SK-N-SH (cell line): ENCODE measurements at places on chromosomes 4 and X.
A peak's percentile ranks its signal among the peaks of the same experiment; 100 is the strongest.

GRCh38 chr4:55763996-55764395 is 55.6 kb upstream of the EXOC1L start:
- DNase-seq, result no peak

- no peak for DNase-seq
These were observed 12.1 kb downstream of the TIGD2 start for GRCh38 chr4:89123451-89123851.

- no peak for DNase-seq
These were observed 4.0 kb downstream of the JAKMIP1 start for GRCh38 chr4:6196324-6196723.

DNA sequence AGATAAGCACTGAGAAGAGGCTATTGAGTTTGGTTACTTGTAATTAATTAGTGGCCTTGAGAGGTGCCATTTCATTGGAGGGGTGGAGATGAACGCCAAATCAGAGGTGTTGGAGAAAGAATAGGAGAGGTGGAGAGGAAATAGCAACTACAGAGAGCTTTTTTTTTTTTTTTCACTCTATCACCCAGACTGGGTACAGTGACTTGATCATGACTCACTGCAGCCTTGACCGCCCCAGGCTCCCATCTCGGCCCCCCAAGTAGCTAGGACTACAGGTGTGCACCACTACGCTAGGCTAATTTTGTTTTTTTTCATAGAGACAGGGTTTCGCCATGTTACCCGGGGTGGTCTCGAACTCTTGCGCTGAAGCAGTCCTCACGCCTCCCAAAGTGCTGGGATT is 5.2 kb downstream of the NHS start:
- no peak for DNase-seq

GRCh38 chr4:169253113-169253671 is 17.6 kb downstream of the SH3RF1 start:
- DNase-seq, result no peak

- no peak for DNase-seq
These were observed 976.4 kb upstream of the FTHL17 start for GRCh38 chrX:32048285-32048684.

DNA sequence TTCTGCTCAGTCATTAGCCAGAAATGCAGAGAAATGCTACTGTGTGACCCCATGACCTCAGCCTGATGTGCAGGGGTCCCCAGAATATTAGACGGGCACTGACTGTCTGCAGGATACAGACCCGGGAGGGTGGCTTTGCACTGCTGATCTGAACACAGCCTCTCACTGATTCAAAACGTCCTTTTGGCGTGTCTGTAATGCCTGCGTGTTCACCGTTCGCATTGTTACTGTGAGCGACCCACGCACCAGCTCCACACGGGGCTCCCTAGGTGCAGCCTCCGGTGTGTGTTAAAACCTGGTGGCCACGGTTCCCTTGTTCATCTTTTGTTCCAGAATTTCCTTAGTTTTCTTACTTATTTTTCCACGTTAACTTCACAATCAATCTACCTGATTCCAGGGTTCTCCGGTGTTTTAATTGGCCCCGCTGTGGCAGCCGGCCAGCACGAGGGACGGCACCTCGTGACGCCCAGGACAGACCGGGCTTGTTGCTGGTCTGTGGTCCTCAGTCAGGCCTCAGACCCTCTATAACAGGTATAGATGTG is 32.0 kb upstream of the SPON2 start:
- peak; percentile 27 for DNase-seq

DNA sequence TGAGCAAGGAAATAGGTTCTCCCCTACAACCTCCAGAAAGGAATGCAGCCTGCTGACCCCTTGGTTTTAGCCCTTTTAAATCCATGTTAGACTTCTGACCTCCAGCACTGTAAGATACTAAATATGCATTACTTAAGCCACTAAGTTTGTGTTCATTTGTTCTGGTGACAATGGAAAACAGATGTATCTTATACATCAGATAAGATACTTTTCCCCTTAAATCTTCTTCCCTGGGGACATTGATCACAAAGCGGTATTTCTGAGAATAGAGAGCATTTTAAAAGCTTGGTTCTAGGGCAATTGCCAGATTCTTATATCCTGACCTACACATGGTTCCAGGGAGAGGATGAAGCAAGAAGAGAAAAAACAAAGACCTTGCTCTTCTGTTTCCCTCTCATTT is 6.5 kb upstream of the TMEM184C start:
- DNase-seq, result peak; percentile 10

GRCh38 chr4:14049946-14050345 is 422.4 kb upstream of the BOD1L1 start:
- no peak for DNase-seq

- no peak for DNase-seq
These were observed 21.9 kb upstream of the SCRG1 start for GRCh38 chr4:173420801-173421200.

DNA sequence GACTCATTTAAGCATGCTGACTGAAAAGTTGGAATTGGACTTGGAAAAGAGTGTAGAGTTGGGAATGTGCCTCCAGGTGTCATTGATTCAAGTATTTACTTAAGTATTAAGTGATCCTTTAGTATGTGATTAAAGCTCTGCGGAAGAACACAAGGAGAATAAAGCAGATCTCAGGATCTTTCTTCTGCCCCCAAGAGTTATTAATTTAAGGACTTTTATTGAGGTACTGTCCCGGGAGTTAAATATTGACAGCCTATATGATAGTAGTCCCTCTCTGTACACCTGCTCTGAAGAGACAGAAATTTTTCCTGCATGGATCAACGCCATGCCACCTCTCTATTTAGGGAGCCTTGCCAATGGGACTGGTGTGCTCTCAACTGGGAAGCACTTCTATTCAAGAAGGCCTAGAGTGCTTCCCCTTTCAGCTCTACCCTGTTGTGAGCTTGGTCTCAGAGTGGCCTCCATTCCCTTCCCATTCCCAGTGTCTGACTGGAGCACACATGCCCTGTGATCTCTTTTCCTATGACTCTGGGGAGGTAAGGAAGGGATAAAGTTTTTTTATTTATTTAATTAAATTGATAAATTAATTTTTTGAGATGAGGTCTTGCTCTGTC is 75.9 kb downstream of the SHISA3 start:
- no peak for DNase-seq

- DNase-seq, result no peak
These were observed 287.2 kb downstream of the FRMPD4 start for GRCh38 chrX:12425496-12425895.

DNA sequence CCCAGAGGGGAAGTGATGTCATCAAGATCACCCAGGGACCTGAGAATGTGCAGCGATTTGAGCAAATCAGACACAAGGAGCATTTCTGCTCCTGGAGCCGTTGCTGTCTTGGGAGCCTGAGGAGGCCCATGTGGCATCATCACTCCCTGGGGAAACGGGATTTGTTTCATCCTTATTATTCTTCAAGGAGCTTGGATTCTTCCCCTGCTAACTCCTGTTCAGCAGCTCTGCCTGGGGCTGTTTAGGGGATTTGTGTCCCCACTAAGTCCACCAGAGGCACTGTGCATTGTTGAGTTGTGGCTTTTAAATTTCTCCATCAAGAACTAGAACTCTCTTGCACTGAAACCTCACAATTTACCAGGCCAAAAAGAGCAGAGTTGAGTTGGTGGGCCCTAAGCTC is 104.2 kb upstream of the MSX1 start:
- DNase-seq, result no peak

DNA sequence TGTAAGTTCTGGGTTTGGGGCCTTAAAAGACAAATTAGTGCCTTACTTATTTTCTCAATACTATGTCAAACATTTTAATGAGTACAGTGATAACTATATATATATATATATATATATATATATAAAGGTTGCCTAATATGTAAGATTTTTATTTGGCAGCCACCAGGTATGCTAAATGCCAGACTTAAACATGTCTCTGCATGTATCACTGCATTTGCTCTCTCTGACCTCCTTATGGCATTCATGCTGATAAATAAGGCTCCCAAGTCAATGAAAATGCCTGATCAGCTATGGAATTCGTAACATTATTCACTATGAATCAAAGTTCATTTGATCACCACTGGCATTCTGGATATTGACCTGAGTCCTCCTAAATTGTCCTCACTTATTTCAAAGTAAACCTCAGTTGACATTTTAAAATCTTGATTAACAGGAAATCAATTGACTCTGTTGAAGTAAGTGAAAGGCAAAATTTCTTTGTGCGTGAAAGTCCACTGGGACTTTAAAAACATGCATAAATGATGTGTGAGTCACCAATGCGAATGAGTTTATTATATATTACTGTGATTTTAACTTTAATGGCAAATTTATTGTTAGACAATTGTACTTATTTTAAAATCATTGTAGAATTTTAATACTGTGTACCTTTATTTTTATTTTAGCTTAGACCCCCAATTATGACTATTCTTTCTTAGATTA is 29.2 kb upstream of the AREG start:
- DNase-seq, result no peak

DNA sequence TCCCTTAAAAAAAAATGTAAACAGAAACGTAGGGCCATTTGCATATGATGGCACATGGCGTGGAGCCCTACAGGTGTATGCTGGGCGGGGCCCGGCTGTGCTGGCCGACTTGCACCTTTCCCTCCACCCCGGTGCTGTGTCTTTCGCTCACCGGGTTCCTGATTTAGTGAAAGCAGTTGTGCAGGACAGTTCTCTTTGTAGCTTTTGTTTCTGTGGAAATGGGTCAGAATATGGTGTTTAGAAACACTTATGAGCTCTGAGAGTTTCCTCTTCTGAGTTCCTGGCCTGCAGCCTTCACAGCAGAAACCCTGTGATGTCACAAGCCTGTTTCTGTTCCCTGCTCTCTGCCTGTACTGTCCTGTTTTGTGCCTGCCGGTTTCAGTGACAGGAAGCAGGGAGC is 22.5 kb upstream of the MSANTD1 start:
- DNase-seq, result no peak

GRCh38 chrX:133434197-133434820 is 19.0 kb upstream of the GPC4 start:
- DNase-seq, result no peak

DNA sequence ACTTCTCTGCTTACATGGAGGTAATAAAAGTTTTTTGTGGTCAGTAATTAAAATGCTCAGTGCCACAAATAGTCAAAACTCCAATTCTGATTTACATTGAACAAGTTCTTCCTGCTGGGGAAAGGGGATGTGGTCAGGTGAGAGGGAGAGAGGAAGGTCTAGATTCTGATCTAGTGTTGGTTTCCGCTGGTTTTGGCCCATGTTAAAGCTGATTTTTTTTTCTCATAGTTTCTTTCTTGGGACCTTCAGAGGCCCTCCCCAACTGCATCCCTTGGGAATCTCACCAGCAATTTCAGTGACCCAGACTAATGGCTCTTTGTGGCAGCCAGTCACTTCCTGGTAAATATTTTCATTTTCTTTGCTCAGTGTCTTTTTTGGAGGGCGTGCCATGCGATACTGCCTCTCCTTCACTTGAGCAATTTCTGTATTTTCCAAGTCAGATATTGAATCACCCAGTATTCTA is 332.7 kb downstream of the RAPGEF2 start:
- DNase-seq, result no peak

GRCh38 chr4:128454881-128455280 is 167.3 kb upstream of the PGRMC2 start:
- DNase-seq, result no peak

GRCh38 chr4:143383005-143383574 is 46.4 kb downstream of the GAB1 start:
- no peak for DNase-seq

DNA sequence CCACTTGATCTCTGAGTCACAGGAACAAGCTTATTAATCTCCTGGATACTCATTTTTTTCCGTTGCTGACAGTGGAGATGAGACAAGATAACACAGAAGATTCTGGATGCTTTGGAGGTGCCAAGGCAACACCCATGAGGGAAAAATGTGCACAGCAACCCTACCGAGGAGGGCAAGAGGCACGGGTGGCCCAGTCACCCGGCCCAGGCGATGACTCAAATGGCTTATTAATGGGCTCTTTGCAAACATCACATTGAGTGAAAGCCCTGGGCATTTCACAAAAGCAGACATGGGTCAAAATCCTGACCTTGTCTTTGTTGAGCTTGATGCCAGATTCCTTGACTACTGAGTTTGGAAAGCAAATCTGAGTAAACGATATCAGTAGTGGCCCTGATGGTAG is 315.1 kb downstream of the STK32B start:
- no peak for DNase-seq

DNA sequence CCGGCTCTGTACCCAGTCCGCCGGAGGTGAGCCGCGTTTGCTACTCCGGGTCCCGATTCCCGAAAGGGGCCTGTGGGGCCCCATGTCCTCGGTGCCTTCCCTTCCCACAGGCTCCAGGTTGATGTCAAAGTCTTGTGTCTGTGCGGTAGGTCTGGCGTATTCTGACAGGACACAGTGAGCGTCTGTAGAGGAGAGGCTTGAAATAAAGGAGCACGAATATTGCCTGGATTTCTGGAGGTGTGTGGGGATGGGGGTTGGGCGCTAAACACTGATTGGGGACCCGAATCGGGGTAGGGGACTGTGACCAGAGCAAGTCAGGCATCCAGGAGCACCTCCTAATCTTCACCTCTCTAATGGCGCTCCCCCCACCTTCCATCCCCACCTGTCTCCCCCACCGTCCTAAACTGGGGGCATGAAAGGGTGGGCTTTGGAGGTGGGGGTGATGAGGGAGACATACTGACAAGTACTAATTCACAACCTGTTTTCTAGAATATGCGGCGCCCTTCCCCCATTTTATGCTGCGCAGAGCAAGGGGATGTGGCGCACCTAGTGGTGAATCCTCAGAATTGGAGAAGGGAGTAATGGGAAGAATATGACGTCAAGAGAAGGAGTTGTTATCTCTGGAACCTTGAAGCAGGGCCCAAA is 855 bp downstream of the GPRASP2 start:
- peak; percentile 47 for DNase-seq

DNA sequence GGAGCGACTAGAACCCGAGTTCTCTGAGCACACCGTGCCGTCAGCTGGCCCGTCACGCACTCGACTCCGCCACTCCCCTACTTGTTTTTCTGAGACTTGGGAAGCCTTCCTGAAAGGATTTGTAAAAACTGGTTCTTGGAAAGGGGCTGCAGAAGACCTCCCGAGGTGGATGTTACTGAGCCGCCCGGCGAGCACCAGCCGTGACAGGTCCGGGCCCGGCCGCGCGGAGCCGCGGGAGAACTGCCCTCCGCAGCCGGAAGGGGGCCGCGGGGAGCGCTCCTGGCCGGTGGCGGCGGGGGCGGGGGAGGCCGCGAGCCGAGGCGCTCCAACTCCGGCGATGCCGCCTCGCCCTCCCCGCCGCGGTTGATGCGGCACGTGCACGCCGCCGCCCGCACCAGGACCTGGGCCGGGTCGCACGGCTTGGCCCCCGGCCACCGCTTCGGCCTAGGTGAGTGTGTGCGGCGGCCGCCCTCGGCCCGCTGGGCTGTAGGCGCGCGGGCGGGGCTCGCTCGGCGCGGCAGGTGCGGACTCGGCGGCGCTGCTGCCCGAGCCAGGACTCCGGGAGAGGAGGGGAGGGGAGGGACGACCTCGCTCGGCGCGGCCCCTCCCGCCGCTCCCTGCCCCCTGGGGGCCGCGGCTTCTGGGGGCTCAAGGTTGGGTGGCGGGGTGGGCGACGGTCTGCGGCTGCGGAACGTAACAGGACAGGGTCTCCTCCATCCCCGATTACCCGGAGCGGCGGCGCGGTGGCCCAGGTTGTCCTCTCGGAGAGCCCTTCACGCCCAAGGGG is 1.7 kb downstream of the SPRY1 start:
- peak; percentile 89 for DNase-seq

- peak; percentile 88 for DNase-seq
These were observed 28.7 kb upstream of the STOX2 start for GRCh38 chr4:183876268-183876934.

- no peak for DNase-seq
These were observed 108.5 kb upstream of the MID1 start for GRCh38 chrX:10728806-10729389.

- no peak for DNase-seq
These were observed 67.0 kb upstream of the RPS6KA3 start for GRCh38 chrX:20333672-20334071.
